Breast epithelium (tissue), 4 donors: ENCODE measurements at places on chromosomes 5 and 9.
A peak's percentile ranks its signal among the peaks of the same experiment; 100 is the strongest.

- H3K27me3 ChIP-seq = no peaks in the 10 kb centered on the region
- H3K4me1 ChIP-seq = no peaks in the 10 kb centered on the region
Observed at GRCh38 chr9:95505717-95506427, 10.9 kb downstream of the PTCH1 start.

GRCh38 chr9:37730839-37731238 lies 22.8 kb upstream of the TRMT10B start:
- no peaks in the 10 kb centered on the region for H3K36me3 ChIP-seq
- H3K27me3 ChIP-seq = no peaks in the 10 kb centered on the region
- no peak overlapping the region for H3K27ac ChIP-seq
- H3K4me3 ChIP-seq = no peak overlapping the region
- no peaks in the 10 kb centered on the region for H3K4me1 ChIP-seq

DNA sequence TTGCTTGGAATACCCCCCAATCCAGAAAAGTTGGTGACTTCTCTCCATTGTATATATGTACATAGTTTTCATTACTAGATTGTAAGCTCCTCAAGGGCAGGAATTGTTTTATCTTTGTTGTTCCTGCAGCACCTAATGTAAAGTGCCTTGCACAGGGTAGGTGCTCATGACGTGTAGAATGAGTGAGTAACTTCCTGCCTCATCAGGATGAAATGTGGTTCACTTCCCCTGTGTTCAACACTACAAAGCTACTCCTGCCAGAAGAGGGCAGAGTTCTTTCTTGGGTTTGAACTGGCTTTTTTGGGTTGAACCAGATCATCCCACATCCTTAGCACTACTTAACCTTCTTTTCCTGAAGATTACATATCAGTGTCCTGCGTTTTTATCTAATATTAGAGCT lies 23.9 kb downstream of the GTF3C4 start:
- no peaks in the 10 kb centered on the region for H3K4me1 ChIP-seq
- H3K27ac ChIP-seq = no peak overlapping the region
- H3K27me3 ChIP-seq = no peaks in the 10 kb centered on the region
- no peaks in the 10 kb centered on the region for H3K36me3 ChIP-seq
- DNase-seq = no peak

GRCh38 chr9:84669288-84670137 lies at the start of gene NTRK2:
Gene NTRK2 (plus strand): TSS chr9:84669729. CDS start chr9:84670749, 1,020 bp downstream.
- no peaks in the 10 kb centered on the region for H3K36me3 ChIP-seq
- peak within 1 kb of the TSS; percentile 69 for H3K4me3 ChIP-seq
- H3K4me1 ChIP-seq = no peaks in the 10 kb centered on the region
- H3K27ac ChIP-seq = peak within 1 kb of the TSS; percentile 96
- no peak for DNase-seq

DNA sequence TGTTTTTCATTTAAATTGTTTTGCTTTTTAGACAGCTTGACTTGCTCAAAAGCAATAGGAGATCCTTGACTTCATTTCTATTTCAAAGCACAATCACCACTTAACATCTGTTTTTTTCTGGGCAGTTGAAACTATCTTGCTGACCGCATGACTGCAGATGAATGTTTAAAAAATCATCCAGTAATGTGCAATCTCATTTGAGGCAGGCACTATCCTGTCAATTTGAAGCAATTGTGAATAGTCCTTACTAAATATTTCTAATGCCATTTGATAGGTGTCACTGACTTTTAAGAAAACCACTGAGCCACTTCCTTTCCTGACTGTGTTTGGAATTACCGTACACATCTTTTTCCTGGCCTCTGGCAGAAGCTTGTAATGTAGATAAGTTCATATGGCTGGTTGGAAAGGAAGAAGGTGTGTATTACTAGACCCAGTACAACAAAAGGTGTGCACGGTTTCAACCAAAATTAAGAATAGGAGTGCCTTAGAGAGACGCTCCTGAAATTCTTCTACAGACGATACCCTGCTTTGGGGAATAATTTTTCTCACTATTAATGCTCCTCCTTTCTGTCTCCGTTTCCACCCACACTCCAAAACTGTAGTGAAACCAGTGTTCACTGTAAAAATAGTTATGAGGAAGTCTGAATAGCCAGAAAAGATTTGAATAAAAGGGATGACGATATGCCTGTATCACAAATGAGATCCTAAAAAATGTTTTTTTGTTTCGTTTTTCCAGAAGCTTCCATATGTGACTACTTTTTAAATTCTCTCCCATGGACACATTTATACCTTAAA lies 136.7 kb upstream of the MOCS2 start:
- peak overlapping the region; percentile 43 for H3K4me3 ChIP-seq
- no peak for DNase-seq
- H3K36me3 ChIP-seq = no peaks in the 10 kb centered on the region
- H3K4me1 ChIP-seq = no peaks in the 10 kb centered on the region
- no peak overlapping the region for H3K27ac ChIP-seq
- H3K27me3 ChIP-seq = no peaks in the 10 kb centered on the region

DNA sequence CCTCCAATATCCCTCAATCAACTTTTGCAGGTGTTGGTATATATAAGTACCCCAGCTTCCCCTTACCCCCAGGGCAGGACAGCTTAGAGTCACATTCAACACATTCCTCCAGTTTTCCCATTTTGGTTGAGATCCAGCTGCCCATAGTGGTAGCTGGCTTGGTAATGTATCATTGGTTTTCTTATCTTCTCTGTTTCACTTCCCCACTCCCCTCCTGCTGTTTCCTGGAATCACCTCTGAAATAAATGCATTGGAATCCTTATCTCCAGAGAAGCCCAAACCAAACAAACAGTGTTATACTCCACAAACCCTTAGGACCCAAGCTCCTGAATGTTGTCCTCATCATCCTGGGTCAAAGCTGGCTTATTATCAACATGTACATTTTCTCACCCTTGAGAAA lies 184.8 kb downstream of the TMEM38B start:
- no peak overlapping the region for H3K27ac ChIP-seq
- no peaks in the 10 kb centered on the region for H3K36me3 ChIP-seq
- H3K27me3 ChIP-seq = no peaks in the 10 kb centered on the region
- H3K4me3 ChIP-seq = no peak overlapping the region
- DNase-seq = no peak
- H3K4me1 ChIP-seq = no peaks in the 10 kb centered on the region

DNA sequence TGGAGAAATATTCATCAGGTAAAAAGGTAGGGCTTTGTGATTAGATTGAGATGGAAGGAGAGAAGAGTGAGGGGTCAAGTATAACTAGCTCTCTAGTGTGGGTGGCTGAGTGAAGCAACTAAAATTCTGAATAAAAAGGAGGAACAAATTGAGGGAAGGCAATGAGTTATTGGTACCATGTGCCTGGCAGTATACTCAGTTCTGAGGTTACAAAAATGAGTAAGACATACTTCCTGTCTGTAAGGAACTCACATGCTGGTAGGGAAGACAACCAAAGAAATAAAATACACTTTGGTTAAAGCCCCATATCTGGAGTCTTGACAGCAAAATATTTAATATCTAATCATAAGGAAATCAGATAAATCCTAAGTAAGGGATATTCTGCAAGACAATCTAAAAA lies 476.8 kb upstream of the C9orf72 start:
- no peaks in the 10 kb centered on the region for H3K27me3 ChIP-seq
- DNase-seq = no peak
- no peaks in the 10 kb centered on the region for H3K4me1 ChIP-seq
- no peak overlapping the region for H3K27ac ChIP-seq
- no peak overlapping the region for H3K4me3 ChIP-seq
- no peaks in the 10 kb centered on the region for H3K36me3 ChIP-seq

DNA sequence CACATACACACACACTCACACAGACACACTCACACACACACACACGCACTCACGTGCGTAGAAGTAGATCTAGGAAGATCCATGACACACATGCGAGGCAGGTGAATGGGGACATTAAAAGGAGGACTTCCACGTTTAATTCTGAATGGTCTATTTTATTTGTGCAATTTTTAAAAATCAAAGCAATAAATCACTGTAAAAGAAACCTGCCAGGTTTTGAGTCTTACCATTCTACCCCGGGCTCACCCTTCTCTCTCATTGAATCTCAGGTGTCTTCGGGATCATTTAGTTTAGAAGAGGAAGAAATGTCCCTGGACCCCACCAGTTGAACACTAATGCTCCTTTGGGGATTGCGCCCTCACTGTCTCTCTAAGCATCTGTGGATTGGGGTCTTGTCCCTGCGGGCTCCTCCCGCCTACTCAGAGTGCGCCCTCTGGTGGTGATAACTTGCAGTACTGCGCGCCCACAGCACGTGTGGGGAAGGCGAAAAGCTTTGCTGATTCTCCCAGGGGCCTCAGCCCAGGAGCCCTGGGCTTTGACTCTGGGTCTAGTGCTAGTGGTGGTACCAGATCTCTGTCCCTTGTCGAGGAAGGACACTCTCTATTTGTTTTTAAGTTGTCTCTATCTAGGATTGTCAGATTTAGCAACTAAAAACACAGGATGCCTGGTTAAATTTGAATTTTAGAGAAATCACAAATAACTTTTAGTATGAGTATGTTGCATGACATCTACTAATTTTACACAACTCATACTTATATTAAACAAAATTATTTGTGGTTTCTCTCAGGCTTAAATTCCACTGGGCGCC lies 34.8 kb downstream of the BOD1 start:
- no peaks in the 10 kb centered on the region for H3K4me1 ChIP-seq
- DNase-seq = no peak
- H3K27me3 ChIP-seq = no peaks in the 10 kb centered on the region
- no peak overlapping the region for H3K4me3 ChIP-seq
- no peak overlapping the region for H3K27ac ChIP-seq

DNA sequence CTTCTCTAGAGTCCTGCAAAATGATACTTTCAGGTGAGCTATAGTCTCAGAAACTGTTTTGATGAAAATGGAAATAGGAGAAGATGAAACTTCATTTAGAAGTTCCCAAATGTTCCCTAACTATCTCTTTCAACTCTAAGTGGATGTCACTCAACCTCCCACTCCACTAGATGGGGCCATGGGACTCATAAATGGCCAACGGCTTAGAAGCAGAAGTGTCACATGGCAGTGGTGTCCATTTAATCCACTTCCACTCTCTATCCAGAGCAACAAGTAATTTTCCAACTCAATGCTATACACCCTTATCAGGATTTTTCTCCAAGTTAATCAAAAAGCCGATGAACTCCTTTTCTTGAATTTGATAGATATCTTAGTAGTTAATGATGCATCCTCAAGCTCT lies 295.7 kb downstream of the EDIL3 start:
- H3K4me1 ChIP-seq = no peaks in the 10 kb centered on the region
- no peaks in the 10 kb centered on the region for H3K27me3 ChIP-seq

DNA sequence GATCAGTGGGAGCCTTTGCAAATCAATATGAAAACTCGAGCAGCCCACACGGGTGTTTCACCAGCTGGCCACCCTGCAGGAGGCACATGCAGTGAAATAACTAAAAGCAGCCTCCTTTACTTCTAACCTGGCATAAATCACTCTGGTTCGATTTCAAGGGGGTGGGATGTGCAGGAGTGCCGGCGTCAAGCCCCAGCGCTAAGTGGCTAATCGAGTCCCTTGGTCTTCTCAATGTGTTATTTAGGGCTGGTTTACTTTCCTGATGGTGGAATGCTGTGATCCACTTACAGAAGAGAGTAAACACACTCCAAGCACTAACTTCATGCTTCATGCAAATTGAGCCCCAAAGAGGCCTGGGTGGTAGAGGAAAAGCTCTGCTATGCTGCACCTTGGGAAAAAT lies 109.4 kb downstream of the TMEM174 start:
- no peaks in the 10 kb centered on the region for H3K36me3 ChIP-seq
- H3K4me1 ChIP-seq = peaks cover 16% of the 10 kb centered on the region
- DNase-seq = no peak
- no peaks in the 10 kb centered on the region for H3K27me3 ChIP-seq
- no peak overlapping the region for H3K27ac ChIP-seq

DNA sequence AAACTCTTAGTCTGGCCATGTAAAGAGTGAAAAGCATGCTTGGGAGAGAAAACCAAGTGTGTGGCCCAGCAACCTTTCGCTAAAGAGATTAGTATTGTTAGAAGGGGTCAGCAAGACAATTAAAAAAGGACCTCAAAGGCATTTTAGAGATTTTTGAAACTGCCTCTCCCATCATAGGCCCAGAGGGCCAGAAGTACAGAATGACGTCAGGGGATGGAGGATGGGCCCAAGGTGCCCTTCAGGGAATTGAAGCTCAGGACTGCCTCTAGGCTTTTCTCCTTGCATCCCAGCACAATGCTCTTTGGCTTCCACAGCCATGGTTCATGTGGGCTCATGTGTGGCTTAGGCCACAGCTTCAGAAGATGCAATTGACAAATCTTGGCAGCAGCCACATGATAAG lies 287.0 kb upstream of the COX7C start:
- no peak overlapping the region for H3K27ac ChIP-seq
- H3K4me1 ChIP-seq = no peaks in the 10 kb centered on the region
- no peak for DNase-seq
- no peaks in the 10 kb centered on the region for H3K36me3 ChIP-seq
- no peak overlapping the region for H3K4me3 ChIP-seq
- no peaks in the 10 kb centered on the region for H3K27me3 ChIP-seq

- no peak overlapping the region for H3K4me3 ChIP-seq
- H3K27me3 ChIP-seq = no peaks in the 10 kb centered on the region
- no peaks in the 10 kb centered on the region for H3K36me3 ChIP-seq
- H3K4me1 ChIP-seq = no peaks in the 10 kb centered on the region
- DNase-seq = no peak
Observed at GRCh38 chr9:89215342-89215741, 36.7 kb upstream of the SHC3 start.

GRCh38 chr9:126036881-126037291 lies 289.7 kb downstream of the PBX3 start:
- no peaks in the 10 kb centered on the region for H3K4me1 ChIP-seq
- H3K36me3 ChIP-seq = no peaks in the 10 kb centered on the region
- H3K4me3 ChIP-seq = no peak overlapping the region
- no peaks in the 10 kb centered on the region for H3K27me3 ChIP-seq
- no peak overlapping the region for H3K27ac ChIP-seq

DNA sequence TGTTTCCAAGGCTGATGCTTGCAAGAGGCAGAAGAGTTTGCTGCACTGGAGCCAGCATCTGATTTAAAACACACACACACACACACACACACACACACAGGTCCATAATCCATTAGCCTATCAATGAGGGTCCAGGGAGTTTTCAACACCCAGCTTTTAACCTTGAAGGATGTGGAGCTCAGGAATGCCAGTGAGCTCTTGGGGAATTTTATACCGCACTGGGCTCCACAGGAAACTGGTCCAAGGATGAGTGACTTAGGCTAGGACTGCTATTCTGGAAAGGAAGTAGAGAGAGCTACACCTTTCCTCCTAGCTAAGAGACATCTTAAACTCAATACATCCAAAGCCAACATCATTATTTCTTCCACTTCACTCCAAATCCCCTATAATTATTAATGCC lies 942 bp upstream of the NRG2 start:
- no peak overlapping the region for H3K27ac ChIP-seq
- no peaks in the 10 kb centered on the region for H3K36me3 ChIP-seq
- no peak for DNase-seq

GRCh38 chr5:139205124-139205523 lies 7.0 kb upstream of the SIL1 start:
- DNase-seq = no peak
- H3K27ac ChIP-seq = no peak overlapping the region
- no peaks in the 10 kb centered on the region for H3K4me1 ChIP-seq
- H3K27me3 ChIP-seq = no peaks in the 10 kb centered on the region
- no peak overlapping the region for H3K4me3 ChIP-seq

GRCh38 chr5:115257981-115258380 lies 4.7 kb downstream of the PGGT1B start:
- H3K4me1 ChIP-seq = no peaks in the 10 kb centered on the region
- no peak overlapping the region for H3K27ac ChIP-seq
- DNase-seq = no peak
- no peaks in the 10 kb centered on the region for H3K27me3 ChIP-seq
